ENCODE measurements at places on chromosomes 7 and 10.
A peak's percentile ranks its signal among the peaks of the same experiment; 100 is the strongest.

DNA sequence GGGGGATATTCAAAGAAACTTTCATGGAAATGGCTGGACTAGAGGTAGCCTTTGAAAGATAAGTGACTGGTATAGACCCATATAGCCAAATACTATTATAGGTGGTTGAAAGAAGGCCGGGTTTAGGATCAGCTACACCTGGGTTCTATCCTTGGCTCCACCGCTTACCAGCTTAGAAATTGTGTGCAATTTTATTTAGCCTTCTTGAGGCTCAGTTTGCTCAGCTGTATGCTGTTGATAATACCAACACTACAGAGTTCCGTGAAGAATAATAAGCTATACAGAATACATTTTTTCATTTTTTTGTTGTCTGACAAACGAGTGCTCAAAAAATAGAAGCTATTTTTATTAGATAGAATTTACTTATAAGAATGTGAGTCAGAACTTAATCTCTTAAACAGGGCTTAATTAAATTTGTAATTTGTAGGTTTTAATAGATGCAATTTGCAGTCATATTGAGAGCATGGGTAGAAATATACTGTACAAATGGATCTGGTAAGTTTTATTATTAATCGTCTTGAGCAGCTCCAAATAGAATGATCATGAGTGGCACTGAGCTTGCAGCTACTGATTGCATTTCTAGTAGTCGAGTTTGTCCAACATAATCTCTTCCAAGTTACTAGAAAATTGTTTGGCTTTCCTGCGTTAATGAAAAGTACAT lies 164.3 kb upstream of the PHYHIPL start:
- DNase-seq = no peak

DNA sequence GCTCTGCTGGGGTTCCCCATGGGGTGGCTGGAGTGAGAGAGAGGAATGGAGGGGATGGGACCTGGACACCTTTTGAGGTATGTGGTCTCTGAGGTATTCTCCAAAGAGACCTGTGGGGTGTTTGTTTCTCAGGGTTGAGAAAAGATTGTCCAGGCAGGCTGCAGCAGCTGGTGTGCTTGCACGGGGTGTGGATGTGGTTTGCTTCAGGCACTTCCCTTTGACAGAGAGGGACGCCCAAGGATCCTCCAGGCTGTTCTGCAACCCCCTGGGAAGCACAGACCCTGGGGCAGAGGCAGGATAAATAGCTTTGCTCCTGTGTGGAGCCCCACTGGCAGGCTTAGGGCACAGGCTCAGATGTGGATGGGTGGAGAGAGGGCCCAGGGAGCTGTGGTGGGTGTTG lies 115.1 kb upstream of the AGK start:
- no peak for DNase-seq

DNA sequence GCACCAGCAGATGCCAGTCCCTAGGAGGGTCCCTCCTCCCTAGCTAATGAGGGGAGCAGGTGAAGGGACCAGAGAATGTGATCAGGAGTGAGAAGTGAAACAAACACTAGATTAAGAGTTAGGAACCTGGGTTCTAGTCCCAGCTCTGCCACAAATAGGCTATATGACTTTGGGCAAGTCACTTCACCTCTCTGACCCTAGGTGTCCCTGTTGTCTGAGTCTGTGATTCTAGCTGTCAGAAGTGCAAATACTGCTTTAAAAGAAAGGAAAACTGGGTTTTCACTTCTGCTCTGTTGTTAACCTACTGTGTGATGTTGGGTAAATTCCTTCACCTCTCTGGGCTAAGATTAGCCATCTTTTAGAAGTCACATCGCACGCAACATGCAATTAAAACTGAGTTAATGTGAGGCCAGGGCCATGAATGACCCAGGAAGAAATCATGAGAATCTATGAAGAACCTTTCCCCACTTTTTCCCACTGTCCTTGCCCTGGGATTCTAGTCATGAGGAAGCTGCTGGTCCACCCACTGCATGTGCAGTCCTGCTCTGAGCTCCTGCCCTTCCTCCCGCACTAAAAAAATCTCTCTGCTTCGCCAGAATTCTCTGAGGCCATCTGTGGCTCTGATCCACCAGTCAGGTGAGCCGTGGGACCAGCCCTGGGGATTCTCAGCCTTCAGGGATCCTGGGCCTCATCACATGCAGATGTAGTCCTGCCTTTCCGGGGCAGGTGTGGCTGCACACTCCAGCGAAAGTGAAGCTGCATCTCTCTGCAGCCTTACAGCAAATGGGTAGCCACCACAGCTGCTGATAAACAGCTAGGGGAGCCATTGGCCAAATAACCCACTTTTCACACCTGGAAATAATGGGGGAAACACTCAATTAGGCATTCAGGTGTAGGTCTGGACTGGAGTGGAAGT lies 181.7 kb downstream of the PLXNA4 start:
- no peak for DNase-seq

DNA sequence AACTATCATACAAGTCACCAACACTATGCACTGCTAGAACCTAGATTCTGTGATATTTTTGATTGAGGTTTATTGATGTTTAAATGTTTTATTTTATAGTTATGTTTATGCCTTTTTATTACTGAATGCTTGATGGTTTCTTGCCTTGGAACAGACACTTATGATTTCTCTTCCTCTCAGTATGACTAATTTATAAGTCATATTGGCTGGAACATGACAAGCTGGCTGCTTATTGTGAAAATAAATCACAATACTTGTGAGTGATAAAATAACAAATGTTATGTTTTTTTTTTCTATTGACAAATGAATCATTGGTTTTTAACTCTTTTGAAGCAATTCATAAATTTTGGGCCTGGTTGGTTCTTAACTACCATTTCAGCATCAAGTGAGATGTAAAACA lies 142.0 kb upstream of the MALRD1 start:
- DNase-seq = no peak

DNA sequence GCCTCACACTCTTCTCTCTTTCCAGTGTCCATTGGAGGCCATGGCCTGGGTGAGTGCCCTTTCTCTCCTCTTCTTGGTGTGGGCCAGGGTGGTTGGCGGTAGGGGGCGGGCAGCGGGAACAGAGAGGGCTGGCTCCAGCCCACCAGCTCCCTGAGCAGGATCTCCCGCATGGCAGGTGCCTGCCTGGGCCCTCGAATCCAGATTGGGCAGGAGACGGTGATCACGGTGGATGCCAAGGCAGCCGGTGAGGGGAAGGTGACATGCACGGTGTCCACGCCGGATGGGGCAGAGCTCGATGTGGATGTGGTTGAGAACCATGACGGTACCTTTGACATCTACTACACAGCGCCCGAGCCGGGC lies 13.5 kb upstream of the ATP6V1F start:
- DNase-seq = no peak

- DNase-seq = peak; percentile 98
Measured at GRCh38 chr10:101095550-101096213, 33.9 kb downstream of the KAZALD1 start.

GRCh38 chr10:43026039-43026973 lies 50.6 kb upstream of the RET start:
- DNase-seq = no peak
